Activated CD4-positive, CD25-positive, alpha-beta regulatory T cell (primary cell): ENCODE measurements at places on chromosomes 3 and 15.

DNA sequence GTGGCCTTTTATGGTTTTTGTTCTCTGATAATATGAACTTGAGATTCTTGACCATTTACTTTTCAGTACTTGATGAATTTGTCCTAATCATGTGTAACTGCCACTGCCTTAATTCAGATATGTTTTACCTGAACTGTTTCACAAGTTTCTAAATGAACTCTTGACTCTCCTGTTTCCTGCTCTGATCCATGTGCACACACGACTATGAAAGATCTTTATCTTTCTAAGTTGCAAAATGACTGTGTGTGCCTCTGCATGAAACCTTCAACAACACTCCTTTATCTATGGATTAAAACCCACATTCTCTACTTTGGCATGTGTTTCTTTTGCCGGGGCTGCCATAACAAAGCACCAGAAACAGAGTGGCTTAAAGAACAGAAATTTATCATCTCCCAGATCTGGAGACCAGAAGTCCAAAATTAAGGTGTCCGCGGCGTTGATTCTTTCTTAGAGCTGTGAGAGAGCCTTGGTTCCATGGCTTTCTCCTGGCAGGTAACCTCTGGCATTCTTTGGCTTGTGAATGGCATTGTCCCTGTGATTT, 275.0 kb downstream of the ADAMTSL3 start:
- no peak for DNase-seq

- DNase-seq: no peak
Measured at GRCh38 chr3:140731440-140732119, 53.7 kb downstream of the TRIM42 start.

DNA sequence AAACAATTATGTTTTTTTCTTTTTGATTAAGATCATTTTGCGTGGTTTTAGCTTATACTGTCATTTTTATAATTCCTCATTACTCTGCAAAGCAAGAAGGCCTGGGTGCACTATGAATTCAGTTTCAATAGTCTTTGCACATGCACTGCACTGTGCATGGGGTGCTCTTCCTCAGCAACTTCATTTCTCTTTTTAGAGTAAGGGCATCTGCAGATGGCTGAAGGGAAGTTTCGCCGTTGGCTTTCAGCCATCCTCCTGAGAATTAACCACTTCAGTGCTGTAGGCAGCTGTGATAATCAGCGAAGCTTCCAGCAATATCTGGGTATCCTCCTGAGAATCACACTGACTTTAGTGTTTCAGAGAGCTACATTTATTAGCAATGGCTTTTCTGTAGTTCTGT, 284.8 kb downstream of the GBE1 start:
- no peak for DNase-seq

GRCh38 chr15:90223441-90224165, 10.1 kb downstream of the CIB1 start:
- DNase-seq: no peak

DNA sequence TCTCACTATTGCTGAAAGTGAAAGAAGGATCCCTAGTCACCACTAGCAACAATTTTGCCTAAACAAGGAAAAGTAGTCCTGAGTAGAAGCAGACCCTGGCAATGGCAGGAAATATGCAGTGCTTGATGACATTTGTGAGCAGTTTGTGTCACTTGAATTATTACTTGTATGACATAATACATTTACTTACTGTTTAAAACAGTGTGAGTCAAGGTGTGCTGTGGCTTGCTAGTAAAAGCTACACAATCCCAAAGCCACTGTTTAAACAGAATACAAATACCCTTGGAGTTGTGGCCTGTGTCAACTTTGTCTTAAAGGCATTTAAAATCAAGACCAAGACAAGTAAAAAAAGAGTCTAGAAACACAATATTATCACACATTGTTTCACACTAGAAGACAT, 775.4 kb downstream of the ROBO1 start:
- DNase-seq: no peak

DNA sequence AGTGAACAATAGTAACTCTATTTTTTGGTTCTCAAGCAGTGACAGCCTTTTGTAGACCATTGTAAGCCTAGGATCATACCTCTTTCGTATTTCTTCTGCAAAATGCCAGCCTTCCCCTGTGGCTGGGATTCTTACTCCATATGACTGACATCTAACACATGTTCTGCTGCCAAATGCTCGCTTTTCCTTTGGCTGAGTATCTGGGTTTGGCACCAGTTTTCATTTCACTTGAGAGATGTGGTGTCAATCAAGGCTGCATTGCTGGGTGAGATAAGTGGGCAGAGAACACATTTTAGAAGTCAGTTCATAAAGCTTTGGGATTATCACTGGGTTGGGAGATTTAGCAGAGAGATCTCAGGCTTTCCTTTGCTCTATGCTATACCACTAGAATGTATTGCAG, 514.7 kb upstream of the SGO1 start:
- no peak for DNase-seq

DNA sequence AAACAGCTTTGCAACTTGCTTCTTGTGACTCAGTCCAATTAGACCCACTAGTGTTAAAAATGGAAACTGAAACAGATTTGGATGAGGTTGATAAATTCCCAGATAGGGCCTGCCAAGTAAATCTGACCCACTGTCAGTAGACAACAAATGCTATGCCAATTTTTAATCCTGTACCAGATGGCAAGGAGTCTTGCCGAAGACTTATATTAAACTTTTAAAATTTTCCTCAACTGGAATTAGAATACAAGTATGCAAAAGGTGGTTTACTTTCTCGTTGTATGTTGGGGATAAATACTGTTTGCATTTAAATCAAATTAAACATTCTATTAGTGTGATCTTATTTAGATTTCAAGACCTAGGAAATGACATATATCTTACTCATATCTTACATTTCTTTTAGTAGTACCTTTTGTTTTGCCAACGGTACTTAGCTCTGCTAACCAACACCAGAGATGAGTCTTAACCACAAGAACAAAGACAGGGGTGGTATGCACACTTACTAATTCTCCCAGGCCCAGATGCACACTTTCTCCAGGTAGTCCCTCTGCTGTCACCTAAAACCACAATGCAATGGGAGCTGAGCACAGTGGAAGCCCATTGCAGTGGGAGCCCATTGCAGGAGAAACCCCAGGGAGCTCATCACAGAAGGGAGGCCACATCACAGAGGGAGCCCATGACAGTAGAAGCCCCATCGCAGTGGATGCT, 77.8 kb downstream of the WWTR1 start:
- DNase-seq: no peak

GRCh38 chr3:179450901-179451264, 387 bp downstream of the GNB4 start:
- no peak for DNase-seq

- DNase-seq: no peak
Measured at GRCh38 chr3:112004669-112005068, 5.9 kb downstream of the TAGLN3 start.

DNA sequence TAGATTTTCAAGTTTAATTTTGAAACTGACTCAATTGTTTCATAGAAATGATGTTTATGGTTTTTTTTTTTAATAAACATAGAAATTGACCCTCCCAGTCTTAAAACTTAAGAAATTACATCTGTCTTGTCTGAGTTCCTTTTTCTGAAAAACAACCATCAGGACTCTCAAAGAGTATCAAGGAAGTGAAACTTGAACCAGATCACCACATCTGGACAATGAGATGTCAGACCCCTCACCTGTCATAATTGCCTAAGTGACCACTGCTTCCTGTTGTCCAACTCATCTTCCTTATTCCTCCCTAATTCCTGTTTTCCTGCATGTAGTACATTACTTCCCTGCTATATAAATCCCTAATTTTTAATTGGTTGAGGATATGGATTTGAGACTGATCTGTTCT, 441.5 kb upstream of the ARHGEF26 start:
- no peak for DNase-seq

DNA sequence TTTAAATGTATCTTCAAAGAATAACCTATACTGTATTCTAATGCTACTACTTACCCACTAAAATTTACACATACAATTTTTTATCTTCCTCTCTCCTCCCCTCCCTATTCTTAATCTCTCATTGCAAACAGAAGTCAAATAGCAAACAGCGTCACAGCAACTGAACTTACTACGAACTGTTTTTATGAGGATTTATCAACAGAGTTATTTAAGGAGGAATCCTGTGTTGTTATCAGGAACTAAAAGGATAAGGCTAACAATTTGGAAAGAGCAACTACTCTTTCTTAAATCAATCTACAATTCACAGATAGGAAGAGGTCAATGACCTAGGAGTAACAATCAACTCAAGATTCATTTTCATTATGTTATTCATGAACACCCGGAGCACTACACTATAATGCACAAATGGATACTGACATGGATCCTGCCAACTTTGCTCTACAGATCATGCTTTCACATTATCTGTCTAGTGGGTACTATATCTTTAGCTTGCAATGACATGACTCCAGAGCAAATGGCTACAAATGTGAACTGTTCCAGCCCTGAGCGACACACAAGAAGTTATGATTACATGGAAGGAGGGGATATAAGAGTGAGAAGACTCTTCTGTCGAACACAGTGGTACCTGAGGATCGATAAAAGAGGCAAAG, 984 bp downstream of the FGF7 start:
- no peak for DNase-seq

DNA sequence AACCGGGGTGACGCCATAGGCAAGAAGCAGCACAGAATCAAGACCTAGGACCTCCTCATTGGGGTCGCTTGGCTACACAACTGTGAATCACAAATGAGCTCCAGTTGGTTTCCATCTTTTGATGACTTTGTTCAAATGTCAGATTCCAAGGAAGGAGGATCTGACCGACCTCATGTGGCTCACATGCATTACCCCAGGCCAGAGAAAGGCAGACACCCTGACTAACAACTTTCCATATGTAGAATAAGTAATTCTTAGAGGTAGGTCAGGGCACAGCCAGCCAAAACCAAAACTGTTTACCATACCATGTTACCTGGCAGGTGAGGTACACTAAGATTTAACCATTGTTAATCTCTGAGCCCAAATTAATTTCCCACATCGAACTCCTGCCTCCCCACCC, 96.5 kb downstream of the CCNL1 start:
- DNase-seq: no peak

GRCh38 chr3:192917404-192918274, at the start of gene MB21D2:
Gene MB21D2 (minus strand): TSS chr3:192917856. CDS start chr3:192917840, 16 bp downstream.
- DNase-seq: peak; percentile 18

DNA sequence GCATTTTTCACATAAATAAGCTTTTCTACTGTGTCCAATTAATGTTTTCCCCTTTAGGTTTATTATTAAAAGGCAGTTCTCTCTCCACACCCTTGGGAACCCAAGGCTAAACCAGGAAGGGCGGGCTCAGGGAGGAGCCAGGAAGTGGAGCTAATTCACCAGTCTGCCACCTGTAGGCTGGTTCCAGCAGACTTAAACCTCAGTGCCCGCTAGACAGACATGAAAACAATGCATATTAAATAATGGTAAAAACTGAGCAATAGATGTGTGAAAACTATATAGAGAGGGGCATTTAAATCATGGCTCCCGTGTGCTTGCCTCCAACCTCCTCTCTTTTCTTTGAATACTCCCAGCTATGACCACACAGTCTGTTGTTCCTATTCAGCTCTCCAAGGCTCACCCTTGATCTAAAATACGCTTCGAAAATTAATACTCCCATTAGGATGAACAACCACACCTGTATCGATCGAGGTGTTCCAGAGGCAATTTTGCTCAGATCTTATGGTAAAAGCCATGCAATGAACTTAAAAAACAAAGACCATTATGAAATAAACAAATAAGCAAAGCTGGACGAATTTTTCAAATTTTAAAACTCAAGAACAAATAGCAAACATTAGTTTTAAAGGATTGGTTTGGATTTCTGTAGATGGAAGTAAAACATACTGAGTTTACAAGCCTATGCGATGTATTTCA, 253.3 kb downstream of the TJP1 start:
- no peak for DNase-seq
